CD4-positive, alpha-beta T cell treated with Interleukin-15 for 4 hours (primary cell): ENCODE measurements at places on chromosomes 3 and 15.
A peak's percentile ranks its signal among the peaks of the same experiment; 100 is the strongest.

GRCh38 chr3:195441476-195441991 lies 1.3 kb downstream of the ACAP2 start:
- no peak for DNase-seq

GRCh38 chr3:50347187-50347813 lies 1.8 kb upstream of the ZMYND10 start:
- DNase-seq = peak; percentile 85

DNA sequence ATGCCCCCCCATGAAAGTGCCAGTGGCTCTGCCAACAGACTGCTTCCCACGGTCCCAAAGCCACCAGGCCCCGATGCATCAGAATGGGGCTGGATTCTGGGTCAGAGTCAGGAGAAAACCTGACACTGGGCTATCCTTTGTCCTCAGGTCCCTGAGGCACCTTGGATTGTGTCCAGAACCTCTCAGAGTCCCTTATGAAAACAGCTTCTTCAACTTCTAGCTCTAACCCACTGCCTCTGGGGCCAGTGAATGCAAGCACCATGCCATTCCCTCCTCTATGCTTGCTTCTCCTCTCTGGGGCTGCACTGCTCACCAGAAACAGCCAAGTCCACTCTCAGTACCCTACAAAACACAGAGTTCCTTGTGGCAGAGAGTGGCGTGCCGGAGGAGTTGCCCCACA lies 9.9 kb downstream of the CRABP1 start:
- no peak for DNase-seq

GRCh38 chr3:63047068-63047467 lies 171.9 kb upstream of the CADPS start:
- no peak for DNase-seq

GRCh38 chr3:23819599-23820360 lies 14.0 kb downstream of the UBE2E1 start:
- DNase-seq = no peak

GRCh38 chr3:11718637-11719405 lies 75.1 kb upstream of the VGLL4 start:
- peak; percentile 37 for DNase-seq

GRCh38 chr3:119595639-119596334 lies 1.9 kb upstream of the PLA1A start:
- DNase-seq = no peak

DNA sequence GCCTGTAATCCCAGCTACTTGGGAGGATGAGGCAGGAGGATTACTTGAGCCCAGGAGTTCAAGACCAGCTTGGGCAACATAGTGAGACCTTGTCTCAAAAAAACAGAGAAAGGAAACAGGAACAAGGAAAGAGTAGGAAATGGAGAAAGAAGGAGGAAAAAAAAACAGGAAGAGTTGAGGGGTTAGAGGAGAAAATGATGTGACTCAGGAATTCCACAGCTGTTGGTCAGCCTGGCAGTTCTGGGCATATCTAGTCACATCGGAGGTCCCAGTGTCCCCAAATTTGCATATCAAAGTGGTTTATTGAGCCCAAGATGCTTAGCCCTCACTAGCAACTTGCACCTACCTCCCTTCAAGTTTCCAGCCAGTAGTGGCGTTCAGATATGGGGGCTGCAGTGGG lies 18.8 kb upstream of the JMJD7 start:
- no peak for DNase-seq

- DNase-seq = no peak
Measured at GRCh38 chr15:95758451-95758850, 572.0 kb upstream of the NR2F2 start.

GRCh38 chr3:23271876-23272741 lies 69.0 kb downstream of the UBE2E2 start:
- DNase-seq = no peak

GRCh38 chr3:112104774-112105173 lies 18.6 kb downstream of the C3orf52 start:
- no peak for DNase-seq

GRCh38 chr3:12884186-12884680 lies 42.9 kb upstream of the RPL32 start:
- DNase-seq = no peak

- no peak for DNase-seq
Measured at GRCh38 chr3:88573472-88573871, 423.7 kb downstream of the C3orf38 start.

DNA sequence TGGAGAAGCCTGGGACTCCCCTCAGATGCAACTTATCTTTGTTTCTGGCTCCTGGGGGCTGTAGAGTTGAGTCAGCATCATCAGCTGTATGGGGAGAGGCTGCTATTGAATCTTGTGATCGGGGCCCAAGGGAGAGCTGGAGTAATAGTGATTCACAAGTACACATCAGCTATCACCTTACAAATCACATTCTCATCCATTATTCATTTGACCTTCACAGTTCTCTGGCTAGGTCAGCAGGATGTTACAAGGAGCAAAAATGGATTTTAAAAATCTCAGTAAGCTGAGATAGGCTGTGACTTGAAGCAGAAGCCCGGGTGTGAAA lies 175.0 kb downstream of the OPA1 start:
- no peak for DNase-seq

- DNase-seq = no peak
Measured at GRCh38 chr3:13594991-13595421, 46.1 kb downstream of the FBLN2 start.

GRCh38 chr3:17201538-17201937 lies 316.8 kb downstream of the PLCL2 start:
- DNase-seq = no peak
